NCI-H2029 (cell line): ENCODE measurements at places on chromosomes 4 and X.

DNA sequence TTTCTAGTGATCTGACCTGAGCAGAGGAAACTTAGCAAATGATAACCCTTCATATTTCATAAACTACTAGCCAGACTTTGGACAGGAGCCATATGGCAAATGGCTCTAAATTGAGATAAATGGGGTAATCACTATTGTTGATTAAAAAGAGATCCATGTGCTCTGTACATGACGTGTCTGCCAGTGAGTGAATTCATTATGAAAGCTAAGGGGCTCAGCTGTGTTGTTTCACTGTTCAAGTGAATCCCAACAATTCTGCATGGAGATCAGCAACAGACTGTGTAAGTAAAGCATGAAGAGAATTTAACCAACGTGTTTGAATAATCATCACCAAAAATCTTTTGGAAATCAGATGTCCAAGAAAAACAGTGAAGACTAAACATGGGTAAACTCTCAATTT lies 9.5 kb upstream of the QRFPR start:
- no peak for DNase-seq

GRCh38 chr4:109032671-109033070 lies 269.8 kb downstream of the COL25A1 start:
- no peak for DNase-seq

GRCh38 chr4:75213480-75213879 lies 280.6 kb downstream of the PARM1 start:
- DNase-seq: no peak

DNA sequence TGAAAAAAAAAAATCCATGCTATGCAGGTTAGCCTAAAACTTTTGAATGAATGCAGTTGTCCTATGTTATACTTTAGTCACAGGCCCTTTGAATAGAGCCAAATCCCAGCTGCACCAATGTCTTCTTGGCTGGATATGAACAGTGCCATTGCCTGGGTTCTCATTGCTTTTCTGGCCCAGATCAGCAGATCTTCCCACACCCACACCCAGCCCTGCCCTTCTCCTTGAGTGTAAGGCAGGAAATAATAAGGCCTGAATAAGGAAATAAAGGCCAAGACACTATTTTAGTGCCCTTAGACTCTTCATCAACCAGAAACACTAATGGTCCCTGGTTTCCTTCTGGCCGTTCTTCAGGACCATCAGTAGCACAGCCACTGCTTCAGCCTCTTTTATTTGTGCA lies 66.6 kb downstream of the USP38 start:
- DNase-seq: no peak

GRCh38 chr4:38780833-38781484 lies 1.8 kb downstream of the TLR10 start:
- DNase-seq: no peak

DNA sequence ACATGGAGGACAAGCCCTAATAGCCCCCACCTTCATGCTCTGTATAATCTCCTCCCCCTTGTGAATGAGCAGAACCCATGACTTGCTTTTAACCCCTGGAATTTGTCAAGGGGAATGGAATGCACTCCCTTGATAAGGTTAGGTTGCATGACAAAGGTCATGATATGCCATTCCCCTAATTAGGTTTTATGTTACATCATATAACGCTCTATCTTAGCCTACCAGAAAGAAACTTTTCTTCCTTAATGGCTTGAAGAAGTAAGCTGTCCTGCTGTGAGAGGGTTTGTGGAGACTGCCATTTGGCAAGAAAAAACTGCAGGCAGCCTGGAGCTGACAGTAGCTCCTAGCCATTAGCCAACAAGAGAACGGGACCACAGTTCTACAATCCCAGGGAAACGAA lies 399.8 kb upstream of the MAD2L1 start:
- no peak for DNase-seq

DNA sequence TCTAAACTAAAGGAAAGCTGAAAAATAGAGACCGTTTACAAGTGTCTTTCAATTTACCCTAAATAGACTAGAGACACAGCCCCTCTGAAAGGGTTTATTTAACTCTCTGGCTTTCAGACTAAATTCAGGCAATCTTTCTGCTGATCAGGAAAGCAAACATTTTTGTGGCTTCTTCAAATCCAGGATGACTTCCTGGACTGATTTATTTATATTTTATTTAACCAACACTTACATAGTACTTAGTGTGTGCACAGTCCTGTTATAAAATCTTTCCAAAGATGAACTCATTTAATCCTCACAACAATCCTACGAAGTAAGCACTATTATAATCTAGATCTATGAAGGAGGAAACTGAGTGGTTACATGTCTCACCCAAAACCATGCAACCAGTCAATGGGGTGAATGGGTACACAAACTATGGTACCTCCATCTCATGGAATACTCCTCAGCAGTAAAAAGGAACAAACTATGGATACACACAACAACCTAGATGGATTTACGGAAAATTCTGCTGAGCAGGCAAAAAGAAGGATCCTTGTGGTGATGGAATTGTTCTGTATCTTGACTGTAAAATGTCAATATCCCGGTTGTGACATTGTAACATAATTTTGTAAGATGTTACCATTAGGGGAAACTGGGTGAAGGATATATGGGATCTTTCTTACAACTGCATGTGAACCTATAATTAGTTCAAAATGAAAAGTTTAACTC lies 64.1 kb upstream of the MAMLD1 start:
- DNase-seq: no peak

DNA sequence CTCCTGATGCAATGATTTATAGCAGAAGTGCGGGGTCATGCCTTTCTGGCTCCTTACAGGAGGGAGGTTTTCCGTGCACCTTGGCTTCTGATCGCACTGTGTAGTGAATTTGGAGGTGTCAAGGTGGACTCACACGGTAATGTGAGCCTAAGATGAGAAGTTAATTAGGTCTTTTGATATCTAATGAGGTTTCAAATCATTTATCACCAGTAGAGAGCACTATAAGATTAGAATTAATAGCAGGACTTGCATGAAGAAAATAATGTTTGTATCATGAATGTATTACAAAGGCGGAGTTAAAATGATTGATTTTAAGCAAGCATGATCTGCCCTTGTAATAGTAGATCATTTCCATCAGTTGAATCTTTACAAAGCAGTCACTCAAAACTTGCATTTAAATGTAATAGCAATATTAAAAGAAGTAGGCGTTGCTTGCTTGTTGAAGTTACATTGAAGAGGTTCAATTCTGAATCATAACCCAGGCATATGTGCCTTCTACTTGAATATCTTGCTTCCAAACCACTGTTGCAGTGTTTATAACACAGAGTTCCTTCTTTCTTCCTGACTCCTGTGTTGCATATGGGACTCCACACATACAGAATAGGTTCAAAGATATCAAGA lies 152.1 kb downstream of the FMR1NB start:
- DNase-seq: no peak

- DNase-seq: no peak
Observed at GRCh38 chr4:111018216-111018615, 395.3 kb upstream of the PITX2 start.

- peak; percentile 46 for DNase-seq
Observed at GRCh38 chr4:153643406-153644383, 40.4 kb upstream of the TLR2 start.

- DNase-seq: no peak
Observed at GRCh38 chr4:123050018-123050417, 127.6 kb upstream of the NUDT6 start.

DNA sequence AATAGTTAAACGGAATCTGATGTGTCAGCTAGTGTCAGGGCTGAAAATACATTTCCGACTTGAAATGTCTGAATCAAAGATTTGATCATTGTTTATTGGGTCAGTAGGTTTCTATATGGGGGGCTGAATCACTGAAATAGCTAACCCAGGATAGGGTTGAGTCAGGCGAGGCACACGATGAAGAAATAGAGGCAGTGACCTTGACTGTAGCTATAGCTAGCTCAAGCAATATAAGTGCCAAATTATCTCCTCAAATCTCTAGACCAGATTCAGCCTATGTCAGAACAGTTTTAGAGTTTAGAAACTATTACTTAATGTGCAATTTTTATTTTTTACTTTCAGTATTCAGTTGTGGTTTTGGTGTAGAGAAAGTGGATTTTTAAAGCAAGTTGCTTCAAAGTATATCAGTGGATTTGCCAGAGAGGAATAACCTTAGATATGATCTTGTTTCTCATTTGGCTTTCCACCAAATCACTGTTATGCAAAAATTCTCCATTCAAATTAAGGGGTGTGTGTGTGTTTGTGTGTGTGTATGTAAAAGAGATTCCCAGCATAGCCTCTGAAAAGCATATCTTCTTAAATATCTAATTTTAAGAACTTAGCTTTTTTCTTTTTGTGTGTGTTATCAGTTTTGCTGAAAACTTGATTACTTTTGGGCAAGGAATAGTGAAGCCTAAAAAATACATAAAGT lies 100.3 kb upstream of the RPL34 start:
- DNase-seq: no peak

- no peak for DNase-seq
Observed at GRCh38 chr4:7976634-7977033, 37.0 kb upstream of the AFAP1 start.

DNA sequence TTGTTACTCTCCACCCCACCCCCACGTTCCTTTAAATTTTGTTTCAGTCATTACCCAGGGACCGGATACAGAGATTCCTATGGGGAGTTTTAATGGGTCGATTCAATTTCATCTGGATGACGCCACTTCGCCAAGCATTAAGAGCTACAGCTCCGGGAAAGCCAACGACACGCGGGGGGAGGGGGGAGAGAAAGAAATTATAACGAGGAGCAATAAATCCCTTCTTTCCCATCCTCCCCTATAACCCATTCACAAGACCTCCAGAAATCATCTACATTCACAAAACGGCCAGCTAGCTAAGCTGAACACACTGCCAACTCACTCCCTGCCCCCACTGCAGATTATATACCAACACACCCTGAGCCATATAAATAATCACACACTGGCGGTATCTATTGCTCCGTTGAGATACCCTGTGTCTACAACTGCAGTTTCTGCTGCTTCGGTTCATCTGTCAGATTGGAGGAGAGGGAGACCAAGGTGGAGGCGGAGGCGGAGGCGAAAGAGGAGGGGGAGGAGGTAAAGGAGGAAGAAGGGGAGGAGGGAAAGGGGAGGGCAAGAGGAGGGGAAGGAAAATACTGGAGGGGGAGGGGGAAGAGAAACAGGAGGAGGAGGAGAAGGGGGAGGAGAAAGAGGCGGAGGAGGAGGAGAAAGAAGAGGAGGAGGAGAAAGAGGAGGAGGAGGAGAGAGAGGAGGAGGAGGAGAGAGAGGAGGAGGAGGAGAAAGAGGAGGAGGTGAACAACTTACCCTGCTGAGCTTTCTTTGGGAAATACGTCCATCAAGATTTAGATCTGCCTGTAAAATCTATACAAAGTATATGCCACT lies 113.9 kb upstream of the VAMP7 start:
- peak; percentile 55 for DNase-seq

DNA sequence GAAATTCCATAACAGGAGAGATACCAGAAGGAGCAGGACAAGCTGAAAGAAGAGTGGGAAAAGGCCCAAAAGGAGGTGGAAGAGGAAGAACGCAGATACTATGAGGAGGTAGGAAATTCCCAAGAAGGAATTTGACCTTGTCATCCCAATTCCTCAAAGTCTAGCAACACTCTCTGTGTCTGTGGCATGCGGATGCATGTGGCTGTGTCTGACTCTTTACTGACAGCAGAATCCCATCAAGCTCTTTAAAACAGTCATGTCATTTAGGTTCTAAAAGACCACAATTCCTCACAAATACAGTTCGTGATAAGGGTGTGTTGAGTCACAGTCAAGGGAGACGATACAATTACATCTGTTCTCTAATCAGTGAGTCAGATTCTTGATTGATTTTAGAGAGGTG lies 68.5 kb downstream of the PHOX2B start:
- no peak for DNase-seq

- no peak for DNase-seq
Observed at GRCh38 chr4:177367336-177367735, 57.7 kb downstream of the NEIL3 start.
